ENCODE measurements at places on chromosomes 6 and 20.

- DNase-seq, result no peak
Measured at GRCh38 chr6:21392177-21392576, 201.4 kb upstream of the SOX4 start.

DNA sequence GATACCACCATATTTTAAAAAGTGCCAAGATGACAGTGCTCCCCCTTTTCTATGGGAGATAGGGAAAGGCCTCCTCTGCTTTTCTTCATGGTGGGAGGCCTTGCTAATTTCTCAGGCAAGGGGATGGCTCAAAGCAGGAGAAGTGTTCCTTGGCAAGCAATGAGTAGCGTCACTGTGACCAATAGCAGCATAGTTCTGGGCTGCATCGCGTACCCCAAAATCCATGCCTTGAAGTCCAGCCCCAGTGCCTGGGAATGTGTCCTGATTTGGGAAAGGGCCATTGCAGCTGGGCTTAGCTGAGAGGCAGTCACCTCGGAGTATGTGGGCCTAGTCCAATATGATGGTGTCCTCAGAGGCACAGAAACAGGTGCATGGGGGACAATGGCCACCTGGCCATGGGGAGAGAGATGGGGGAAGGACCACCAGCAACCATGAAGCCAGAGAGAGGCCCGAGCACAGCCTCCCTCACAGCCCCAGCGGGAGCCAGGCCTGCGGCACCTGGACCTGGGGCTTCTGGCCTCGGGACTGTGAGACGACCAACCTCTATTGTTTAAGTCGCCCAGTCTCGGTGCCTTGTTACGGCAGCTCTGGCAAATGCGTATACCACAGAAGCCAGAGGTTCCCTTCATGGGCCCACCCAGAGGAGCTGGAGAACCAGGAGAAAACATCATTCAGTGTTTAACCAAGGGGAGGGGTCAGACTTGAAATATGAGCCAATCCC lies 153.1 kb upstream of the RPS6KA2 start:
- no peak for DNase-seq

DNA sequence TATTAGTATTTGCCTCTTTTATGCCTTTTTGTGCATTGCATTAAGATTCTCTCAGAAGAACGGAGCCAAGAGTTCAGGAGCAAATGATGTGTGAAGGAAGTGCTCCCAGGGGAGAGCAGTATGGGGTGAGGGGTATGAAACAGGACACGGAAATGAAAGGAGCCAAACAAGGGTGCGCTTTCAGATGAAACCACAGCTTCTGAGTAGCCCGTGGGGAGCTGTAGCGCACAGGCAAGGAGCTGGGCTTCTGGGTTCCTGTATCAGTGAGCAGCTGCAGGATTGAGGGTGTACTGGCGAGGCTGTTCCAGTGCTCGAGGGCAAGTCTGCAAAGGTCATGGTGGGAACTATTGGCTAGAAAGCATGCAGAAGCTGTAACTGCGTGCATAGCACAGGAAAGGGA lies 25.4 kb downstream of the ANKEF1 start:
- DNase-seq, result no peak

DNA sequence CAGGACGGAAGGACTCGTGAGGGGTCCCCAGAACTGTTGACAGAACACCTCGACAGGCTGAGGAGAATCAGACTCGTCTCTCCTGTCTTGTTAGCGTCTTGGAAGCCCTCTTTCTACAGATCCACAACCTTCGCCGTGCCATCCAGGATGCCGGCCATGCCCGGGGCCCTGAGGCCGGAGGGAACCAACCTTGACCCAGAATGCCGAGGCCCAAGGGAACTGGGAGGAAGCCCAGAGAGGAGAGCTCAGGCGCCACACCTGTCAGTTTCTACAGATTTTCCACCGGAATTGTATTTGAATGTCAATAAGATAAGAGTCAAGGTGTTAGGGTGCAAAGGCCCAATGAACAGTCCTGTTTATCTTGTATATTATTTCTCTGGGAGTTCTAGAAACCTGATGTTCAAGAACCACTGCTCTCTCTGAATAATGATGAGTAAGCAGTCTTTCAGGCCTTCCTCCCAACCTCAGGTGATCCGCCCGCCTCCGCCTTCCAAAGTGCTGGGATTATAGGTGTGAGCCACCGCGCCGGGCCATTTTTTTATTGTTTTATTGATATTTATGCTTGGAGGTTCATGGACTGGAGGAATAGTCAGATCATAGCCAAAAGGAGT lies 799 bp upstream of the ME1 start:
- DNase-seq, result peak; percentile 50

- DNase-seq, result no peak
Measured at GRCh38 chr6:156953127-156953478, 175.9 kb downstream of the ARID1B start.

DNA sequence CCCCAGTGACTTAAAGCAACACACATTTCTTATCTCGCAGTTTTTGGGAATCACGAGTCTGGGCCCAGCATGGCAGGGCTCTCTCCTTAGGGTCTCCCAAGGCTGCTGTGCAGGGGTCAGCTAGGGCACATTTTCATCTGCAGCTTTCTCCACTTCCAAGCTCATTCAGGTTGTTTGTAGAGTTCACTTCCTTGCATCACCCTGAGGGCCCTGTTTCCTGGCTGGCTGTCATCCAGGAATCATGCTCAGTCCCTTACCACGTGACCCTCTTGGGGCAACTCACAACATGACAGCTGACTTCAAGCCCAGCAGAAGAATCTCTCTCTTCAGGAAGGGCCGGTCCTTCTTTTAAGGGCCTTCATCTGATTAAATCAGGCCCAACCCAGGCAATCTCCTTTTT lies 21.3 kb downstream of the SNAP25 start:
- peak; percentile 4 for DNase-seq

DNA sequence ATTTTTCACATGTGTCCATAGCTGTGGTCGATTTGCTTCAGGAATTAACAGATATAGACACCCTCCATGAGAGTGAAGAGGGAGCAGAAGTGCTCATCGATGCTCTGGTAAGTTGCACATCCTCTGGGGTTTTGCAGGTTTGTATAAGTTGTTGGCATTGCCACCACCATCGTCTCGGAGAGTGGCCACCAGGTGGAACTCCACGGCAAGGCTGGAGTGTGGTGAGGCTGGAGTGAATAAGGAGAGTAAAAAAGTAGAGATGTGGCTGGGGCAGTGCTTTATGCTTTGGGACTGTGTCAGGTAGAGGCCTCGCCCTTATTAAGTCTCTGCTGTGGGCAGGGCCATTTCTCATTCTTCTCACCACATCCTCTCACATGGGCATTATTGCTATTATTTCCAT lies 63.7 kb downstream of the CTNNBL1 start:
- DNase-seq, result no peak

DNA sequence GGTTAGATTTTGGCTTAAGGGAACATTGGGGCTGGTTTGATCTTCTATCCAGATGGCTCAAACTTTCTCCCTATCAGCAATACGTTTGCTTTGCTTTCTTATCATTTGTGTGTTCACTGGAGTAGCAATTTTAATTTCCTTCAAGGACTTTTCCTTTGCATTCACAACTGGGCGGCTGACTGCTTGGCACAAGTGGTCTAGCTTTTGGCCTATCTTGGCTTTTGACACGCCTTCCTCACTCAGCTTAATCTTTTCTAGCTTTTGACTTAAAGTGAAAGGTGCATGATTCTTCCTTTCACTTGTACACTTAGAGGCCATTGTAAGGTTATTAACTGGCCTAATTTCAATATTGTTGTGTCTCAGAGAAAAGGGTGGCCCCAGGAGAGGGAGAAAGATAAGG lies 254.9 kb downstream of the PLCB1 start:
- no peak for DNase-seq

- DNase-seq, result peak; percentile 70
Measured at GRCh38 chr6:30915591-30915946, 1.5 kb downstream of the VARS2 start.

- DNase-seq, result no peak
Measured at GRCh38 chr6:166815629-166816028, 140.7 kb downstream of the RNASET2 start.

GRCh38 chr20:1815502-1816085 lies 79.6 kb upstream of the SIRPA start:
- no peak for DNase-seq

- no peak for DNase-seq
Measured at GRCh38 chr6:52190409-52190808, 4.2 kb downstream of the IL17A start.

DNA sequence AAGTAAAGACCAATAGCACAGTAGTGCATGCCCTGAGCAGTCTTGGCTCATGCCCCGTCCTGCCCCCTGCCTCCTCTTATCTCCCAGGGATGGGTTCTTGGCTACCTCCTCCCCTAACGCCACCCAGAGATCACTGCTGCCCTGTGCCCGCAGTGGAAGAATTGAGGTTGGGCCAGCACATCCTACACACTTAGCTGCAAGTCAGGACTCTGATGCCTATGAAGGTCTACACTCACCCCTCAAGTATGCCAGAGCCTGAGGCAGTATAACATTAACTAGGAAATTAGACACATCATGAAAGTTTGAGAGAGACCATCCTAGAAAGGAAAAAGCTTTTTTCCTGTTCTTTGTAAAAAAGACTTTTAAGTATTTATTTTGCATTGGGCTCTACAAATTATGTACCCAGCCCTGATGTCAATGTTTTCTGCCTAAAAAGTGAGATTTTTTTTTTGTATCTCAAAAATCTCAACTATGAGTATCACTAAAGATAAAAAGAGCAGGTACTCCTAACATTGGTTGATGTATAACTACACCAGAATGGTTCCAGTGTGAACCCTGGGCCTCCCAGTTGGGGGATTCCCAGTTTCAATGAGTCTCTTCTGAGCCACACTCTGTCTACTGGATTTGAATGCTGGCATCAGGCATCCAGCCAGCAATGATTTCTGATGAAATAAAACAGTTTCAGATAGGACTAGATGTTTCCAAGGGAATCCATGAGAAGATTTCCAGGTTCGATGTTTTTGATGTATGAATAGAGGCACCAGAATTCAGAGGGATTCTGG lies 115.4 kb downstream of the ISM1 start:
- no peak for DNase-seq

GRCh38 chr6:134235937-134236751 lies 81.8 kb downstream of the SGK1 start:
- DNase-seq, result peak; percentile 32

DNA sequence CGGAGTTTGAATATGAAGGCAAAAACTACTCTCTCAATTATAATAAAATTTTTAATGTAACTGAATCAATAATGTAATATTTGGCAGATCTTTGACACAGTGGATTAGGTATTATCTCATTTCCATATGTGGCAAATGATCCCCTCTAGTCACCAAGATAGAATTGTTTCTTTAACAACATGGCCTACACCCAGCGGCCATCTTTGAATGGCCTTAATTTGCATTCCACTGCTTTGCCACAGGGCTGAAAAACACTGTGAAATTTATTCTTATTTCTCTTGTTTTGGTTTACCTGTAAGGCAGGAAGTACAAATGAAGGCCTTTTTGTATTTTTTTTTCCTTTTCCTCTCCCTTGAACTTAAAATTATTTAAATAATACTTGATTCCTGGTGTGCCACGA lies 162.6 kb upstream of the SCGN start:
- DNase-seq, result no peak

GRCh38 chr6:175680-176079 lies 116.6 kb upstream of the DUSP22 start:
- DNase-seq, result no peak

- no peak for DNase-seq
Measured at GRCh38 chr20:23085436-23086055, 578 bp downstream of the CD93 start.

DNA sequence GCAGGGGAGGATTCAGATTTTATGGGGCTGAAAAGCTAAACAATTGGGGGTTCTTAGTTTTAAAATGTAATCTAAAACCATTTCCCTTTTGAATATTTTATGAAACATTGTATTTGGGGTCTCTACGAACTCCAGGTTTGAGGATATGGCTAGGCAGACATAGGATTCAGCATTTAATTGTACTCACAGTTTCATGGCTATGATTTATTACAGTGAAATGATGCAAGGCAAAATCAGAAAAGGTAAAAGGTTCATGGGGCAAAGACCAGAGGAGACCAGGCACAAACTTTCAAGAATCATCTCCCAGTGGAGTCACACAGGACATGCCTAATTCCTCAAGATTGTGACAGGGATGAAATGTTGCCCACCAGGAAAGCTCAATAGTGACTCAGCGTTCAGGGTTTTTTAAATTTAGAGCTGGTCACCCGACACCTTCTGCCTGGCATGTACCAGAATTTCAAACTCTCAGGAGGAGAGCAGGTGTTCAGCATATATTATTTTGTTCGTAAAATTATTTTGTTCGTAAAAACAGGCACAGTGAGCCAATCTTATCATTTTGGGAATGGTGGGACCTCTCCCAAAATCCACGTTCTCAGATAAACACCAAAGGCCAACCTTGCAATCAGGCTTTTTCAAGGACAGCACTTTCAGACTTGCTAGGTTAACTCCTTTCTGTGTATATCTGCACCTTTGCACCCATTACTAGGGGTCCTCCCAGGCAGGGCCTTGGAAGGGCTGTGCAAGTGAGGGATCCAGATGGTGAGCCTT lies 270.3 kb downstream of the NKAIN2 start:
- no peak for DNase-seq

GRCh38 chr6:40172272-40172671 lies 238.0 kb upstream of the MOCS1 start:
- DNase-seq, result no peak

- DNase-seq, result no peak
Measured at GRCh38 chr6:1031720-1032119, 280.2 kb upstream of the FOXQ1 start.

GRCh38 chr20:35598476-35598875 lies 17.2 kb upstream of the SPAG4 start:
- DNase-seq, result no peak

Measured in K562 (cell line).